ENCODE measurements at places on chromosomes 6 and 20.

DNA sequence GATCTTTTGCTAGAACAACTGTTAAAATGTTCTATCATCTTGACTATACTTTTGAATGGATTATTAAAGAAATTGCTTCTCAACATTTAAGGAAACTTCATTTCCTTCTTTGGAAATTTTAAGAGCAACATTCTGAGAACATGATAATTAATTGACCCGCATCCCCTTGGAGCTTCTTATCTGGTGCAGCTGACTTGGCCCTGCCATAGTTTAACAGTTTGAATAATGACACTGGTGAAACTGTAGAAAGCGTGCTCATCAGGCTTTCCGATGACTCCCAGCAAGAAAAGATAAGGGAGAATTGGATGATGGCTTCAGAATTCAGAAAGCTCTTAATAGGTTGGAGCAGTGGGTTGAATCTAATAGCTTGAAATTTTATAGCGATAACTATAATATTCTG lies 38.1 kb downstream of the SNX9 start:
- DNase-seq: no peak

DNA sequence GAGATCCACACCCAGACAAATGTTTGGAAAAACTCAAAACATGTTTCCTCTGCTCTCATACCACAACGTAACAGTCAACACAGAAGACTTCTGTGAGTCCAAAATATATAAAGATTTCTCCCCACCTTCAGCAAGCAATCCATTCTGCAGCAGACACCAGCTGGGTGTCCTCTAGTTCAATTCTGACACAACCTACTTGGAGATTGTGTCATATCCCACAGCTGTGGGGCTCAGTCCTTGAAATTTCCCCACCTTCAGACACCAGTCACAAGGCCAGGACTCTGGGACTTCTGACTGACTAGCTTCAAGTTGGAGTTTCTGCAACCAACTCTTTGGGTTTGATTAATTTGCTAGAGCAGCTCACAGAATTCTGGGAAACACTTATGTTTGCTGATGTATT lies 244.8 kb upstream of the CDYL start:
- no peak for DNase-seq

- no peak for DNase-seq
Measured at GRCh38 chr20:38256966-38257365, 3.6 kb downstream of the KIAA1755 start.

- DNase-seq: no peak
Measured at GRCh38 chr20:31864521-31865400, 5.6 kb downstream of the DUSP15 start.

GRCh38 chr6:23457321-23457720 lies 668.7 kb upstream of the NRSN1 start:
- DNase-seq: no peak

DNA sequence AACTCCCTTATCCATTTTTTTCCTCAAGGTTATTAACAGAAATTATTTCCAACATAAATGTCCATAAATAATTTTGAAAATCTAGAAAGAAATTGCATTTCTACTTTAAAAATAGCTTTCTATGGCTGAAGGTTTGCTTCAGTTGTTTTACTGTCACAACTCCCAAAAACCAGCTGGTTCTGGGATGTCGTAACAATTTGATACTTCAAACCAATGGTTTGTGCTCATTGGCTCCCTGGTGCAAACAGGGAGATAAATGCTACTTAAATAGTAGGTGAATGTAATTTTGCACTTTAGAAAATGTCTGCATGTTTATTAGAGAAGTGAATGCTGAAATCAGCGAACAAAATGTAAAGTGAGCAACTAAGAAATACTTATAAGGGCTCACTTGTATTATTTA lies 31.1 kb downstream of the LAMA2 start:
- no peak for DNase-seq

DNA sequence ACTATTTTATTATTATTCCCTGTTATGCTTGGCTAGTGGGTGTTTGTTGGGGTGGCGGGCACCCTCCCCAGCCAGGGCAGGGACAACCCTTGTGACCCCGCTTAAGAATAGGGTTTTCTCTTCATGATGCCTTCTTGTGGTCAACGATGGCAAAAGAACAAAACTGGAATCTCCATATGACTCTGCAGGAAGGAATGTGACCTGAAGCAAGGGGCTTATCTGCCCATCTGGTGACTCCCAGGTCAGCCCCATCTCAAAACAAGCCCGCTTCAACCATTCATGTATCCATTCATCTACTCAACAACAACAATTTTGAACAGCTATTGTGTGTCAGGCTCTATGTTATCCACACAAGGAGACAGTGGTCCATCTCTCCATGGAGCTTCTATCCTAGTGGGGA lies 30.9 kb upstream of the TGM6 start:
- DNase-seq: no peak

- DNase-seq: peak; percentile 68
Measured at GRCh38 chr6:5214570-5215052, 46.1 kb downstream of the LYRM4 start.

- DNase-seq: no peak
Measured at GRCh38 chr20:52054123-52054522, 137.5 kb downstream of the ZFP64 start.

- peak; percentile 10 for DNase-seq
Measured at GRCh38 chr6:65229825-65230224, 477.2 kb downstream of the EYS start.

GRCh38 chr6:33344701-33345697 lies 27.5 kb upstream of the ZBTB22 start:
- peak; percentile 90 for DNase-seq

DNA sequence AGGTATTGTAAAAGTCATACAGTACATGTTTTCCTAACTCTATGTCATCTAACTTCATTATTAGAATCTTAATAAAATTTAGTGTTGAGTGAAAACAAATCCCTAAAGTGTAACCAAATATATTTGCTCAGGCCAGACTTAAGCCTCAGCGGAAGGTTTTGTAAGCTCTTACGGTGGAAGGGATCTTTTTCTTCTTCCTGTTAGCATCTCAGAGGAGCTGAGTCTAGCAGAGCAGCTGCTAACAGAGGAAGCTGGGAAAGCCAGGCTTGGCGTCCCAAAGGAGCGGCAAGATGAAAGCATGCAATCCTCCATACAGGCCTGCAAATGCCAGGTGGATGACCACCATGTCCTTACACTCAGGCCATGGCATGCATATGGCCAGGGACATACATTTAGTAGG lies 72.4 kb downstream of the ADTRP start:
- peak; percentile 59 for DNase-seq

Measured in eye (tissue), 1 donor.